Activated CD4-positive, alpha-beta T cell treated with anti-CD3 and anti-CD28 coated beads, Interleukin-2, amount 50 U/mL, for 24 hours (primary cell): ENCODE measurements at places on chromosomes 7 and 10.

GRCh38 chr7:40915071-40915470, 780.3 kb downstream of the SUGCT start:
- no peak for DNase-seq

DNA sequence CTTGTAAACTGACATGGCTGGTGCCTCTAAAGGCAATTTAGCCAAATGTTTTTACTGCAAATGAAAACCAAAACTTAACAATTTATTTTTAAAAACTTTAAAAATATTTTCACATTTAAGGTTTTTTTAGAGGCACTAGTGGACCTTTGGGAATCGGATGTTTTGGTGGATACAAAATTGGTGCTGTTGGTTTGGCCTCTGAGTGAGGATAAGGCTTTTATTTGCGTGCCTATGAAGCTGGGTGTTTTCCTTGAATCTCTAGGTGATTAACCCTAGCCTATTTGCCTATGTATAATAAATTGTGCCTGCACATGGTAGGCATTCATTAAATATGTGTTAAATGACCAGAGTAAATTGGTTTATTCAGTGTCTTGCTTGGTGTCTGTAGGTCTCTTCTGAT, 2.9 kb upstream of the SGCE start:
- DNase-seq: no peak

GRCh38 chr7:93574646-93575554, at the start of gene CALCR:
Gene CALCR, minus strand, starts transcription at chr7:93574724. Its CDS starts 87,743 bp downstream, at chr7:93486981.
- no peak for DNase-seq

- no peak for DNase-seq
These were observed 231.5 kb upstream of the GLI3 start for GRCh38 chr7:42468471-42468870.

DNA sequence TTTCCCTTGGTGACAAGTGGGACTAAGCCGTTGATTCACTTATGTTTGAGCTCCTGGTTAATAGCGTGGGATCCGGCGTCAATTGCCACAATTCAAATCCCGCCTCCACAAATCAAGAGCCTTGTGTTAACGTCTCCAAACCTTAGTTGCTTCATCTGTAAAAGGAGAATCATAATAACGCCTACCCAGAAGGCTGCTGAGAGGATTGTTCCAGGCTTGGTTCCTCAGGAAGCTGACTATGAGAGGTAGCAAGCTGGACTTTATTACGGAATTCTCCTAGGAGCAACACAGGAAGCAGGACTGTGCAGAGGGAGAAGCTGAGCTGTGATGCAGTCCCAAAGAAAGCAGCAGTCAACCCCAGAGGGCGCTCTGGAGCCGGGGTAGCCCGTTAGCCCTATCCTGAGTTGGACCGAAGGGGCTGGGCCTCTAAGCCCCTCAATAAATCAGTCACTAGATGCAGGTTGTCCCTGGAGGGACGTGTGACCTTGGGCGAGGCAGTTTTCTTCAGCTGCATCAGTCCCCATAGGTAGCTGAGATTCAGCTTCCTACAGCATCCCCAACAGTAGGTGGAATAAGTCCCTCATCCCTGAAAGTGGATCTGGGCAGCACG, 6.9 kb upstream of the BAG3 start:
- DNase-seq: no peak

DNA sequence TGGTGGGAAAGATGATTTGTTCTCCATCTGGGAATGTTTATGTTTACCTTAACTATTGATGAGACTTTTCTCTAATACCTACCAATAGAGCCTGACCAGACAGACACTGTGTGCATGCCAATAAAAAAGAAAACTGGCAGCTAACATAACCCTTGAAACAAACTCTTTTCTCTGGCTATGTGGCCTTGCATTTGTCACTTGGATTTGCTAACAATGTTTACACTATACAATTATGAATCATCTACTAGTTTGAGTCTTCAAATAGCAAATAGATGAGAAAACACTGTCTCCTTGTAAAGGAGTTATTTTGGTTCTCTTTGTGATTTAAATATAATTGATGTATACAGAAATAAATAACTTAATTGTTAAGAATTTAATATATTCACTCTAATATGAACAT, 273.1 kb downstream of the SEMA3D start:
- no peak for DNase-seq

- no peak for DNase-seq
These were observed 776.4 kb downstream of the TYW1 start for GRCh38 chr7:67773081-67773480.

- DNase-seq: no peak
These were observed 6.1 kb downstream of the LAT2 start for GRCh38 chr7:74215921-74216320.

GRCh38 chr7:137203351-137203750, 140.2 kb downstream of the PTN start:
- DNase-seq: no peak

GRCh38 chr7:131623154-131623553, 66.7 kb upstream of the PODXL start:
- DNase-seq: no peak

- DNase-seq: no peak
These were observed 649.2 kb downstream of the SDK1 start for GRCh38 chr7:3950249-3950648.

- DNase-seq: no peak
These were observed 77.0 kb upstream of the PODXL start for GRCh38 chr7:131633342-131633843.

GRCh38 chr7:135522509-135522908, 12.6 kb upstream of the CNOT4 start:
- no peak for DNase-seq

GRCh38 chr7:159139639-159140038, 5.0 kb downstream of the VIPR2 start:
- DNase-seq: no peak

GRCh38 chr7:83161899-83162401, 734 bp downstream of the PCLO start:
- DNase-seq: no peak

DNA sequence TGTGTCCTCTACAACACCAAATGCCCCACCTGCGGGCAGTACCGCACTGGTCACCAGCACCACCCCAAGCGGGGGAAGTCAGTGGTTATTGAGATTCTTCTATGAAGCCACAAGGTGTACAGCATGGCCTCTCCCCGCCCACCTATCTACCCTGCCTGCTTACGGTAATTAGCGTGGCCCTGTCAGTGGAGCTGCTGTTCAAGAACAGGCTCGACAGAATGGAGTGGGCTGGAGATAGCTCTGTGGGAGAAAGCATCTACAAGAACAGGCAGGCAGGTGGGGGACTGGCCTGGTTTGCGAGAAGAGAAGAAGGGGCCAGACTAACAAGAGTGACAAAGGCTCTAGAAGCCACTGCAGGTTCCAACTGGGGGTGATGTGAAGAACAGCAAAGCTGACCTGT, 108.3 kb downstream of the RNF216 start:
- DNase-seq: no peak

DNA sequence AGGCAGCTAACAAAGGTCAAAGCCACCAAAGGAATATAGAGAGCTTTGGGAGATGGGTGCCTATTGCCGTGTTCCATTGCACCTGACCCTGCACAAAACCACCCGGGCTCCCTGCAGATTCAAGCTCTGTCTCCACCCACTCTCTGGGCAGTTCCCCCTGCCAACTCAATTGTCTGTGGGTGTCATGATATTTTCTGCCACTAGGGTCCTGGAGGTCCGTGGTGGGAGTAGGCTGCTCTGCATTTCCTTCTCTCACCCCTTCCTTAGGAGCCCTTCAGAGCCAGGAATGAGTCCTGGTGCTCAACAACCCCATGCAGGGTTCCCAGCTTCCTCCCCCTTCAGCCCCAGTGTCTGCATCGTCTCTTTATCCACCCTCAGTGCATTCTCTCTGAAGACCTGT, 34.1 kb downstream of the PNLIPRP2 start:
- no peak for DNase-seq

- no peak for DNase-seq
These were observed 477.0 kb downstream of the IPMK start for GRCh38 chr10:57790703-57791102.

- no peak for DNase-seq
These were observed 125.0 kb upstream of the GJD4 start for GRCh38 chr10:35480142-35480541.
